ENCODE measurements at places on chromosomes 2 and 18.

DNA sequence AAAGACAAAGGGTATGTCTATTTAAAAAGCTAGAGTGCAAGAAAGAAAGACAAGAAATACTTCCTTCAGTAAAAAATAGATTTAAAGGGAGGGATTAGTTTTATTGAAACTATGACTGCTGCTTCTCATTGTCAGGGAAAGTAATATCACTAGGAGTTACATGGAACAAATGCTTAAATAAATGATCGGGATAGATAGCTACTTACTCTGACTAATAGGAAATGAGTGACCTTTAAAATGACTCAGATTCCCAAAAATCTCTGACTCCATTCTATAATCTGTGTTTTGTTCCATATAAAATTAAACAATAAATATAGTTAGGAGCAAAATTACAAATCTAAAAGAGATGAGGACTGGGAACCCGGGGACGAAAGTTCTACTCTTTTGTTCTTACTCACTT lies 669.3 kb downstream of the NR4A2 start:
- DNase-seq, result no peak

GRCh38 chr2:166338831-166339339 lies 36.9 kb downstream of the SCN9A start:
- no peak for DNase-seq

GRCh38 chr2:45909677-45910191 lies 258.3 kb downstream of the PRKCE start:
- no peak for DNase-seq

- DNase-seq, result no peak
These were observed 82.8 kb upstream of the SEC11C start for GRCh38 chr18:59056706-59057492.

DNA sequence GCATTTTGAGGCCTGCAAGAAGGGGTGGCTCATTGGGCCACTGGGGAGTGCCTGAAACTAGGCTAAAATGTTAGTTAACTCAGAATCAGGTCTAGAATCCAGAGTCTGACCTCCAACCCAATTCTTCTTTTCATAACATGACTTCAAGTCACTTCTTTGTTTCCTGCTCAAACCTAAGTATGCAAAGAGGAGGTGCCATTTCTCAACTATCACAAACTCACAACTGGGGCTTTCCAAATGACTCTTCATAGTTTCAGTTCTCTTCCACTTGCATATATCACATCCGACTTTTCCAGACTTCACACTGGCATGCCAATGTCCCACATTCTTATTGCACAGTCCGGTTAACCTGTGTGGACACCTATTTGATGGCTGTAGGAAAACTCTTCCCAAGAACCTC lies 211.6 kb downstream of the TCF4 start:
- DNase-seq, result no peak

DNA sequence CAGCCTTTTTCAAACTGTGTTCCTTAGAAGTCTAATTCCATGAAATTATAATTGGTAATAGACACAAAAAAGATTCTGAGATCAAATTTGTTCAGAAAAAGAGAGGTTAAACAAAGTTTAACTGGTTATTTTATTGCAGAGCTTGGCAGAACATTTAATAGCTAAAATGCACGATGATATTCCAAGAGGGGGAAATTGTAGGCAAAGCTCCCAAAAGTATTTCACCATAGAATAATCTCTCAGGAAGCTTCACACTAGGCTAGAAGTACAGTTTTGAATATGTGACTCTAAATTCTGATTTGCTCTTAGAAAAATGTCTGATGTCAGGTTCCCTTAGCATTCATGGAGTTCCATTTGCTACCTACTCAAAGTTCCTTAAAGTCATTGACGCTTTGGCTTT lies 292.4 kb upstream of the SETBP1 start:
- DNase-seq, result no peak

GRCh38 chr18:50080932-50081560 lies 113.9 kb downstream of the MYO5B start:
- DNase-seq, result no peak

DNA sequence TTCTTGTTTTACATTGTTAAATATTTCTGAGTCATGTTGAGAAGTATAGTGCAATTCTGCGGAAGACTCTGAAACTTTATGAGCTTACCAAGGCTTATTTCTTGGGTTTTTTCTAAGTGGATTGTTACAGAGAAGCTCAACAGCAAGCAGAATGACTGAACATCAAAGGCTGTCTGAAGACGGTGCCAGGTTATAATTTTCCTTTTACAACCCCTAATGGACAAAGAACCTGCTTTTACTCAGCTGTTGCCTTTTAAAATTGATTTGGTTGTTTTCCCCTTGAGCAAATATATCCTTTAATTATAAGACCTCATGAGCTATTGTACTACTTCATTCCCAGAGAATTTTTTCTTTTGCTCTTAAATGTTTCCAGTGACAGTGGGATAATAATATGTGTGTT lies 41.6 kb downstream of the LAMA3 start:
- DNase-seq, result no peak

GRCh38 chr2:233023007-233023760 lies 9.3 kb upstream of the NEU2 start:
- DNase-seq, result no peak

- DNase-seq, result no peak
These were observed 67.7 kb upstream of the NEDD4L start for GRCh38 chr18:57976230-57976773.

DNA sequence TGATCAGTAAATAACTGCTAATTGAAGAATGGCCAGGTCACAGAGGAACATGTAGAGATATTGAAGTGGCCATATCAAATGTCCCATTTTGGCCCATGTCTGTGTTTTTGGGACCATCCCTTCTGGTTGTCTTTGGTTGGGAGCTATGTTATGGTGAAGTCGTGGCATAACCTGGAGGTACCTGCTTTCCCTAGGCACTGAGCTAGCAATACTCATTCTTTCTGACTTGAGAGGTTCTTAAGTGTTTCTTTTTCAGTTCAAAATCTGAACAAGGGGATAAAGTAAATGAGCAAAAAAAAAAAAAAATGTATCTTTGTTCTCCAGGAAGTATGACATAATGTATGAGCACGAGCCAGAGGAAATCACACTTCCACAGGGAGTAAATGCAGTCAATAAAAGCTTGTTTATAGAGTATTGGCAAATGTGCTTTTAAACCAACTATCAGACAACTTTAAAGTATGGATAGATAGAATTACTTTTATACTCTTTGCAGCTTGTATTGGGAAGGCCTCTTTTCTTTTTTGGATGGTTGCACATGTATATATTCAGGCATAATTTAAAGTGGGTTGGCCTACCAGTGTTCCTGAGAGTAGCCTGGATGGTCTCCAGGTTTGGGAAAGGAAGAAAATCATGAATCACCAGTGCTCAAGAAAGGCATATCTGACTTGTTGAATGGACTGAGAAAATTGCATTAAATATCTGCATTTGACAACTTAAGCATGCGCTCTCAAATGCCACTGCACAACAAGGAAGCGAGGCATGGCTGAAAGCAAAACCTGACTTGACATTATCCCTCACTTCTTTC lies 125.0 kb downstream of the SPHKAP start:
- no peak for DNase-seq

DNA sequence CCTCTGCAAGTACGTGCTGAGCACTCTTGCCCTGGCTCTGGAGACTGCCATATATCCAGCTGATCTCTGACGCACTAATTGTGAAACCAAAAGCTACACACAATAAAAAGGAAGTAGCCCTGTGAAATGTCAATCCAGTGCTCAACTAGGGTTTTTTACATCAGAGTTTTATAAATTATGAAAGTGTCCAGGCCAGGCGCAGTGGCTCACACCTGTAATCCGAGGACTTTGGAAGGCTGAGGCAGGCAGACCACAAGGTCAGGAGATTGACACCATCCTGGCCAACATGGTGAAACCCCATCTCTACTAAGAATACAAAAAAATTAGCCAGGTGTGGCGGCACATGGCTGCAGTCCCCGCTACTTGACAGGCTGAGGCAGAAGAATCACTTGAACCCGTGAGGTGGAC lies 24.5 kb upstream of the PEX13 start:
- DNase-seq, result no peak

DNA sequence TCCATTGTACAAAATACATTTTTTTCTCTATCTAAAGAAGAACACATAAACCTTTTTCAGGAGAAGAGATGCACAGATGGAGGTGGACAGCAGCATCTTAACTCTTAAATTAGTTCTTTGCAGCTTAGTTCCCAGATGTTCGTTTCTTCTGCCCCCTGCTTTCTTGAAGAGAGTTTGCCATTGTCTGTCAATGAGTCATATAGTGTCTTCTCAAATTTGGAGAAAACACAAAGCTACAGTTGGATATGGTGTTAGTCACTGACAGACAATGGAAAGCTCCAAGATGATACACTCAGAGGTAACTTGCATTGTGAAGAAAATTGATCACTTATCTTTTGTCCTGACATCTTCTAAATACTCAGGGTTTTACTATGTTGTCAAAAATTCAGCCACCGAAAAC lies 48.8 kb upstream of the TMEFF2 start:
- DNase-seq, result no peak

DNA sequence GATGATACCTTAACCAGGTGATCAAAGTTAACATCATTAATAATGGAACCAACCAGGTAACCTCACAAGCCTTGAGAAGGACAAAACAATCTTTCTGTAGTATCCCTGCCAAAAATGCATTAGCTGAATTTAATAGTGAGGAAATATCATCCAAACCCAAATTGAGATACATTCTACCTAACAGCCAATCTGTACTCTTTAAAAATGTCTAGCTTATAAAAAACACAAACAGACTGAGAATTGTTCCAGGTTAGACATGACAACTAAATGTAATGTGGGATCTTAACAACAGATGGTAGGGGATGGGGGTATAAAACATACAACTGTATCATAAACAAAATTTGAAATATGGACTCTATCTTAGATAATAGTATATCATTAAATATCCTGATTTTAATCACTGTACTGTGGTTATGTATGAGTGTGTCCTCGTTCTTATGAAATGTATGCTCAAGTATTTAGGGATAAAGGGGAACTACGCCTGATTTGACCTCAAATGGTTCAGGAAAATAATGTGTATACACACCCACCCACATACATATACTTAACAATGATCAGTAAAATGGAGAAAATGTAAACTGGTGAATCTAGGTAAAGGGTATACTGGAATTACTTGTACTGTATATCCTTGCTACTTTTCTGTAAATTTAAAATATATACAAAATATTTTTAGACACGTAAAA lies 1.7 kb downstream of the FANCL start:
- DNase-seq, result no peak

- DNase-seq, result no peak
These were observed 85.1 kb downstream of the ANTXR1 start for GRCh38 chr2:69097891-69098655.

DNA sequence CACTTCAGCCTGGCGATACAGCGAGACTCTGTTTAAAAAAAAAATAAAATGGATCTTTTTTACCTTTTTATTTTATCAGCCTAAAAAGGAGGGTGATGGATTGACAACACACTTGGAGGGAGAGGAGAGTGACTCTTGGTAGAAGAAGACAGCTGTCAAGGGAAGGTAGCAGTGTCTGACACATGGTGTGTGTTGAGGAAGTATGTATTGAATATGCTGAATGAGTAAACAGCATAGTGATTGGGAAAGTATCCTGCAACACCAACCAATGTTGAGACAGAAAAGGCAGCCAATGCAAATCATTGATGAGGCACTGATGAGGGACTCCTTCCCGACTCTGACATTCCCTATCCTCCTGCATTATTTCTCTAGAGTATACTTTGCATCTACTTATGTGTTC lies 306.4 kb downstream of the LPIN1 start:
- no peak for DNase-seq

DNA sequence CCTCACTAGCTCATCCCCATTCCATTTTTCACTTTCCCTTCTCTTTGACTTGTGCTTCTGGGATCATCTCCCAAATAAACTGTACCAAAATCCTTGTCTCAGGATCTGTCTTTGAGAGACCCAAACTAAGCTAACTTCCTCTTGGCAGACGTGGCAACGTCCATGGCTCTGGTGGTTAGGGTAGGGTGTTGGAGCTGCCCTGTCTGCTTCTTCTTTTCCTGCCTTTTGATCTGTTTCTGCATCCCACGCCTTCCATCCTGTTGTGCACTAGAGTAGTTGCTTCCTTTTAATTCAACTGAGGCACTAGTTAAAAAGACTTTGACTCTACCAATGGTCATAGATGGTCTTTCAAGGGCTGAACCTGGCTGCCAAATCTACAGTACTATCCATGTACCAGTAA lies 5.5 kb upstream of the MAP4K4 start:
- no peak for DNase-seq

GRCh38 chr2:96802721-96803120 lies 13.3 kb upstream of the CNNM3 start:
- DNase-seq, result no peak

DNA sequence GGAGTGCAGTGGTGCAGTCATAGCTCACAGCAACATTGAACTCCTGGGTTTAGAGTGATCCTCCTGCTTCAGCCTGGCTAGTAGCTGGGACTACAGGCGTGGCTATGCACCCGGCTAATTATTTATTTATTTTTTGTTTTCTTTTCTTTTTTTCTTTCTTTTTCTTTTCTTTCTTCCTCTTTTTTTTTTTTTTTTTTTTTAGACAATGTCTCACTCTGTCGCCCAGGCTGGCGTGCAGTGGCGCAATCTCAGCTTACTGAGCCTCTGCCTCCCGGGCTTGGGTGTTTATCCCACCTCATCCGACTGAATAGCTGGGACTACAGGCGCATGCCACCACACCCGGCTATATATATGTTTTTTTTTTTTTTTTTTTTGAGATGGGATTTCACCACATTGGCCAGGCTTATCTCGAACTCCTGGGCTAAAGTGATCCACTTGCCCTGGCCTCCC lies 1.4 kb upstream of the ANXA4 start:
- no peak for DNase-seq

- peak; percentile 32 for DNase-seq
These were observed at the start of gene DUSP2 for GRCh38 chr2:96145036-96145847. Gene DUSP2 (minus strand): TSS chr2:96145440. CDS start chr2:96145354, 86 bp downstream.
